ENCODE measurements at places on chromosomes 4 and X.

GRCh38 chrX:154734061-154734781 is 16.7 kb downstream of the GAB3 start:
- H3K27ac ChIP-seq = peak overlapping the region; percentile 70
- H3K4me1 ChIP-seq = peaks cover 10% of the 10 kb centered on the region
- no peak overlapping the region for H3K4me3 ChIP-seq

- no peak overlapping the region for H3K4me3 ChIP-seq
- peaks cover 2% of the 10 kb centered on the region for H3K27me3 ChIP-seq
- DNase-seq = no peak
- H3K36me3 ChIP-seq = no peaks in the 10 kb centered on the region
- no peak overlapping the region for H3K27ac ChIP-seq
- H3K4me1 ChIP-seq = no peaks in the 10 kb centered on the region
Measured at GRCh38 chr4:17447675-17448298, 64.1 kb downstream of the QDPR start.

DNA sequence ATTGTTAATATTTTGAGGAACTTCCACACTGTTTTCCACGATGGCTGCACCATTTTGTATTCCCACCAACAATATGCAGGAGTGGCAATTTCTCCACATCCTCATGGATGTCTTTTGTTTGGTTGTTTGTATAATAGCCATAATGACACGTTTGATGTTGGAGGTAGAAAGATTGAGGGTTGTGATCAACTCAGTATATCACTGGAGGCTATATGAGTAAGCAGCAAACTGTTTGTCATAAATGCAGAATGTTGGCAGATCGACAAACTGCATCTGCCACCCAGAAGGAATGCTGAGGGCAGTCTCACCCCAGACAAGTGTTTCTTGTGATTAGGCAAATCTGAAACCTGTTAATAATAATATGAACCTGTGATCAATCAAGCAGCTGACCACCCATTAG is 243.9 kb upstream of the WDFY3 start:
- H3K4me3 ChIP-seq = no peak overlapping the region
- DNase-seq = no peak
- peaks cover 2% of the 10 kb centered on the region for H3K27me3 ChIP-seq
- H3K36me3 ChIP-seq = no peaks in the 10 kb centered on the region

- H3K4me1 ChIP-seq = no peaks in the 10 kb centered on the region
- H3K4me3 ChIP-seq = no peak overlapping the region
- no peak overlapping the region for H3K27ac ChIP-seq
- no peaks in the 10 kb centered on the region for H3K36me3 ChIP-seq
Measured at GRCh38 chr4:87465739-87466366, 43.5 kb downstream of the NUDT9 start.
